ENCODE measurements at places on chromosomes 3 and 15.

DNA sequence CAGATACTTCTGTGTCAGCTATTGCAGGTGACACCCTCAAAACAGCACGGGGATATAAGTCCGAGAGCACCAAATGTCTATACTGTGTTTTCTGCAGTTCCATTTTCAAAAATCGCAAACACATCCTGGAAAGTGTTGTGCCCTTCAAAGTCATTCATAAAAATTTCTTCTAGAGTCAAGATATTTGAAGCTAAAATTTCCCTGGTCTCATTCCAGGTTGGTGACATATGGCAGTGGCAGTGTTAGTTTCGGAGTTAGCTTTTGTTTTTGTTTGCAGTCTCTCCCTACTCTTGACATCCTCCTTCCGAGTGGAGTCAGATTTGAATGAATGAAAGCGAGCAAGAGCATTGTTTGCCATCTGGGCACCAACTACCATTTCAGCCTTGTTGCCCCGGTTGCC lies 3.2 kb upstream of the FSIP1 start:
- no peak for DNase-seq

DNA sequence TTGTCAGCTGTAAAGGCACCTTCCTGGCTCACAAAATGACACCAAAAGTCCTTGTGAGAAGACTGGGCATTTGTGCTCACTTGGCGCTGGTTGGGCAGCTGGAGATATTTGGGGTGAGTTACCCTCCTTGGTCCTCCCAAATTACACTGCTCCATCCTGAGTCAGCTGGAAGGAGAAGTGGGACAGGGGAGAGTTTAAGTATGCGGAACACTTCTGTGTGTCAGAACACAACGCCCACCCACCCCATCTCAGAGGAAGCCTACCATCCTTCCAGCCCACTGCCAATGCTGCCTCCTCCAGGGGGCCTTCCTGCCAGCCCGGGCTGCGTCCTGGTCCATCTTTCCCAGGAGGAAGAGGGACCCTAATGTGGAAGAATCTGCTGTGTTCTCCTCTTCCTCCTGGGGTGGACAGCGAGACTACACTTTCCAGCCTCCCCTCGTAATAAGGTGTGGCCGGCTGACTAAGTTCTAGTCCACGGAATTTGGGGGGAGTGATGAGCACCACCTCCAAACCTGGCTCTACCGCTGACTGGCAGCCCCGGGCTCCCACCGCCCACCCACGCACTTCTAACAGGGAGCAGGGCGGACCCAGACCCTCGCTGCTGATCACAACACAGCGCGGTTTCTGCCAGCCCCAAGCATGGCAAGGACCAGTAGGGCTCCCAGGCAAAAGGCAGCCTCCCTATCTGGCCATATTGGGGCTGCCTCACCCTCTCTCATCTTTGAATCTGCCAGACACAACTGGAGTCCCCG lies 265.0 kb downstream of the XXYLT1 start:
- DNase-seq: no peak

GRCh38 chr15:83380682-83381081 lies 66.5 kb upstream of the SH3GL3 start:
- peak; percentile 39 for DNase-seq

GRCh38 chr3:184290331-184290730 lies 8.7 kb upstream of the PSMD2 start:
- no peak for DNase-seq

GRCh38 chr15:94327356-94327936 lies 96.1 kb downstream of the MCTP2 start:
- DNase-seq: no peak

DNA sequence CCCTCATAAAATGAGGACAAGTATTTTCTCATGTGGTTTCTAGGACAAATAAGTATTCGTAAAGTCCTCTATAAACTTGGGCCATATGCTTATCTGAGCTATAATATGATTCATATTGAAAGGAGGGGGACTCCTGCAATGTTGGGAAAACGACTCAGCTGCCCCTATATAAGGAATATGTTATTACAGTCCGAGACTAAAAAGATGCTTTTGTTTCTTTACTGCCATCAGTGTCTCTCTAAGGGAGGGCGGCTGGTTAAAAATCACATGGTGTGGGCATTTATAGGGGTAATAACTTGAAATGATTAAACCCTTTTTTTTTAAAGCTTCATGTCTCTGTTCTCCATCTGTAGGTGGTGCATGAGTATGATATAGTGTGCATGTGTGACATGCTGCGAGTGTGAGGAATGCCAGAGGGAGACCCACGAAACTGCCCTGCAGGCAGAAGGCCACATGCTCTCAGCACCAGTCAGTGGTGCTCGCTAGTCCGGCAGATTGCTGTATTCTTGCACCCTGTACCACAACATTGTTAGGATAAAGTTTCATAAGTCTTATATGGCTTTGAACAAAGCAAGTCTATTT lies 256.0 kb upstream of the CTDSPL start:
- no peak for DNase-seq

DNA sequence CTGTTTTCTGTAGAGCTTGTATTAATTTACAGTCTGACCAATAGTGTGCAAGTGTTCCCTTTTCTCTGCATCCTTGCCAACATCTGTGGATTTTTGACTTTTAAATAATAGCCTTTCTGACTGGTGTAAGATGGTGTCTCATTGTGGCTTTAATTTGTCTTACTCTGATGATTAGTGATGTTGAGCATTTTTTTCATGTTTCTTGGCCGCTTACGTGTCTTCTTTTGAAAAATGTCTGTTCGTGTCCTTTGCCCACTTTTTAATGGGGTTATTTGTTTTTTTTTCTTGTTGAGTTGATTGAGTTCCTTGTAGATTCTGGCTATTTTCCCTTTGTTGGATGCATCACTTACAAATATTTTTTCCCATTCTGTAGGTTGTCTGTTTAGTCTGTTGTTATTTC lies 7.6 kb upstream of the ACOX2 start:
- no peak for DNase-seq

DNA sequence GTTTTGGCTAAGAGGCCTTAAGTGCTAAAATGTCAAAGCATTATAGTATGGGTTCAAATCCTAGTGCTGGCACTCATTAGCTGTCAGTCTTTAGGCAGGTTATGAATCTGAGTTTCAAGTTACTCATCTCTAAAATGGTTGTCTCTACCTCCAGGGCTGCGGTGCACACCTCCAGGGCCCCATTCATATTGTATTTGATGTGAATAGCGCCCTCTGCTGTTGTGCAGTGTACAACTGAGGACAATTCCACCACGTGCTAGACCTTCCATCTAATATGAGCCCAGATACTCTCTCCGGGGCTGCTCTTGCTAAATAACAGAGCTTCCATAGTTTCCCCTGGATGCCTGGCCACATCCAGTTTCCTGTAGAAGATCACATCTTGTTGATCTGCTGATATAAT lies 54.3 kb downstream of the OXNAD1 start:
- no peak for DNase-seq

DNA sequence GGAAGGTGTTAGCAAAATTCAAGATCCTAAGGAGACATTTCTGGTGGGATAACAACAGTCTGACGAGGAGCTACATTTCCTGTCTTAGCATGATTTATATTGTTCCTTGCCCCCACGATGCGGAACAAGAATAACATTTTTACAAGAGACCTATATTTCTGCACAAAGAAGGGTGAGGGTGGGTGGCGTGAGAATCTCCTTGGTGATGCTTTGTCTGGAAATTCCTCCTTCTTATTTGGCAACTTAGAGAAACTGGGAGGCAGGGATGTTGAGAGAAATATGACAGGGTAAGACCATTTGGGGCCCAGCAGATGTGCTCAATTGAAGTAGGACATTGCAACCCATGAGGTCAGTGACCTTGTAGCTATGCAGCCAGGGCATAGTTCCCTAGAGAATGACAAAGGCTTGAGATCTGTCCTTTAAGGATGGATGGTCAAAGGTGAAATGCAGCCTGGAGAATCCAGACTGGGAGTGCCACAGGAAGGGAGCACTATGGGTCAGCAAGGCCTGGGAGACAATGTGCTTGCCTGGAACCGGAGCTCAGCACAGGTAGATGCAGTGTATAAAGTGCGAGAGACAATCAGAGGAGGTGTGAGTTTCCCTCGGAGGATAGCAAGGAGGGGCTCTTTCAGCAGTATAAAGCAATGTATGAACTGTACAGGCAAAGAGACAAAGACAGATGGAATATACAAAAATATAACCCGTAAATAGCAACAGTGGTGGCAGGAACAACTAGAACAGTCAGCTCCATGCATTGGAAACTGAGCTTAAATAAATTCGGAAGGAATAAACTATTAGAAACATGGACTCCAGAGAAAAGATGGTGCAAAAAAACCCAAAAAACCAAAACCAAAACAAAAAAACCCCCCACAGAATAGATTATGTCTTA lies 317.6 kb upstream of the TBL1XR1 start:
- DNase-seq: no peak

DNA sequence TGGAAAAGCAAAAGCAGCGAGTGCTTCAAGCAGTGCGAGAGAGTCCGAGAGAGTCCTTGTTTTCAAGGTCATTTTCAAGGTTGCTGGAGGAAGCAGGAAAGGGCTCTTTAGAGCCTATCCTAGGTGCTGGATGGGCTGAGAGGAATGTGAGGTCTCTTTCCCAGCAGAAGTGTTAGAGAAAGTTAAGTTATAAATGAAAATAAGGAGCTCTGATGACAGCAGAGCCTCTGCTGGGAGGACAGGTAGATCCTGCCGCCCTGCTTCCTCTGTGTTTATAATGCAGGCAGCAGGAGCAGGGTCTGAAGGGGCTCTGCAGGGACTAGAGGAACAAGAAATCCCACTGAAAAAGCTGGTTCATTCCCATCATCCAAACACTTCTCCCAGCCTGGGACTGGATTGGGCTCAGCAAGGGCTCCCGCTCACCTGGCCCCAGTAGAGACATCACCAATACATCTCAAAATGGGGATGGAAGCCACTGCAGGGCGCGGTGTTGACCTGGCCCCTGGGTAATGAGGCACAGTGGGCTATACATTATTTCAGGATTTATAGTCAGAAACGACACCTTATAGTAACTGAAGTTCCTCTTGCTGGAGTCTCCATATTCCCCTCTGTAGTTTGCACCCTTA lies 41.5 kb upstream of the RAB6B start:
- no peak for DNase-seq

GRCh38 chr3:138362538-138362937 lies 14.2 kb downstream of the MRAS start:
- no peak for DNase-seq

- no peak for DNase-seq
Observed at GRCh38 chr3:196656213-196656612, 16.7 kb downstream of the NRROS start.

GRCh38 chr15:79923079-79923514 lies 26.3 kb upstream of the MTHFS start:
- DNase-seq: peak; percentile 75

GRCh38 chr3:117450026-117450425 lies 740.4 kb downstream of the TUSC7 start:
- DNase-seq: no peak
